Stimulated activated CD4-positive, alpha-beta T cell treated with anti-CD3 and anti-CD28 coated beads, TNF-alpha, amount 100 ng/mL, for 24 hours (primary cell): ENCODE measurements at places on chromosomes 2 and 18.

- no peak for DNase-seq
Measured at GRCh38 chr18:36382854-36383253, 85.3 kb downstream of the FHOD3 start.

DNA sequence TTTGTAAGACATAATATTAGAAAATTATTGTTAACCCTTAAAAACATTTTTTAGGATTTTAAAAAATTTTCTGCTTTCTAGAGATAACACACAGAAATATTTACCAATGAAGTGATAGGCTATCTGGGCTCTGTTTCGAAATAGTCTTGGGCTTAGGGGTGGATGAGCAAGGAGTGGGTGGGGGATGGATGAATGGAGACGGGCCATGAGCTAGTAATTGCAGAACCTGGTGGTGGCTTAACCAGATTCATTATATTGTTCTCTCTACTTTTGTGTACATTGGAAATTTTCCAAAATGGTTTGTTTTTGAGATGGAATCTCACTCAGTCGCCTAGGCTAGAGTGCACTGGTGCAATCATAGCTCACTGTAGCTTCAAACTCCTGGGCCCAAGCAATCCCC lies 89.6 kb downstream of the TCF7L1 start:
- DNase-seq = no peak

- no peak for DNase-seq
Measured at GRCh38 chr2:467543-467891, 179.6 kb upstream of the ALKAL2 start.

GRCh38 chr2:10783421-10783820 lies 29.2 kb downstream of the PDIA6 start:
- no peak for DNase-seq

DNA sequence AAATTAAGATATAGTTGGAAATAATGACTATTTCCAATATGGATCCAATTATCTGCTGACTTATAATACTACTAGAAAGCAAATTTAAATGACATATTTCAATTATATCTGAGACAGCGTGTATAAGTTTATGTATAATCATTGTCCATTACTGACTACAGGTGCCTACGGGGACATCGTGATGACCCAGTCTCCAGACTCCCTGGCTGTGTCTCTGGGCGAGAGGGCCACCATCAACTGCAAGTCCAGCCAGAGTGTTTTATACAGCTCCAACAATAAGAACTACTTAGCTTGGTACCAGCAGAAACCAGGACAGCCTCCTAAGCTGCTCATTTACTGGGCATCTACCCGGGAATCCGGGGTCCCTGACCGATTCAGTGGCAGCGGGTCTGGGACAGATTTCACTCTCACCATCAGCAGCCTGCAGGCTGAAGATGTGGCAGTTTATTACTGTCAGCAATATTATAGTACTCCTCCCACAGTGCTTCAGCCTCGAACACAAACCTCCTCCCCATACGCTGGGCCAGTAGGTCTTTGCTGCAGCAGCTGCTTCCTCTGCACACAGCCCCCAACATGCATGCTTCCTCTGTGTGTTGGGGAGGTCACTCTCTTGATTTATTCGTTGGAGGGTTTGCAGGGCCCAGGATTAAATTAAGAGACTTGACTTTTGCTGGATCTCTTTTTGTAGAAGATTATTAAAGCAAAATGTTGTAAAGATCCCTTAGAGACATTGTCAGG lies 194.4 kb downstream of the RPIA start:
- DNase-seq = no peak

DNA sequence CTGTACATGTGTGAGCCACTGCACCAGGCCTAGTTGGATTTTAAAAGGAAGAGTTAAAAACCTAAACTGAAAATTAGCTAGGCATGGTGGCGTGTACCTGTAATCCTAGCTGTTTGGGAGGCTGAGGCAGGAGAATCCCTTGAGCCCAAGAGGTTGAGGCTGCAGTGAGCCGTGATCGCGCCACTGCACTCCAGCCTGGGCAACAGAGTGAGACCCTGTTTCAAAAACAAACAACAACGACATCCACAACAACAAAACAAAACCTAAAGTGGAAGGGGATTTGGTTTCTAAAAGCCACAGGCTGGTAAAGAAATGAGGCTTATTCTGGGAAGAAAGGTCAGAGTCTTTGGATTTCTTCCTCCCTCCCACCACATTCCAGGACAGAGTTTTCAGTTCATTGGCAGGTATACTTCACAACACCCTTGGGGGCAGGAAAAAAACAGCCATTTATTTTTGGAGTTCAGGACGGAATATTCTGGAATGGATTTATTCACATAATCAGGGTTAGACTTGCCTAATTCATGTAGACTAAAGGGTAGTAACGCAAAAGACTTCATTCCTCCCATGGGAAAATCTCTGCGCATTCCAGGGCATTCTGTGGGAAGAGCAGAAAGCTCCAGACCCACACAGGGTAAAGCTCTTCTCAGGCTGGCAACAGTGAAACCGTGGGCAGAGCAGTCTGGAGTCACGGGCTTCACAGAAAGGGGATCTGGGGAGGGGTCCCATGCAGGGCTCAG lies 34.9 kb downstream of the TEX44 start:
- no peak for DNase-seq

DNA sequence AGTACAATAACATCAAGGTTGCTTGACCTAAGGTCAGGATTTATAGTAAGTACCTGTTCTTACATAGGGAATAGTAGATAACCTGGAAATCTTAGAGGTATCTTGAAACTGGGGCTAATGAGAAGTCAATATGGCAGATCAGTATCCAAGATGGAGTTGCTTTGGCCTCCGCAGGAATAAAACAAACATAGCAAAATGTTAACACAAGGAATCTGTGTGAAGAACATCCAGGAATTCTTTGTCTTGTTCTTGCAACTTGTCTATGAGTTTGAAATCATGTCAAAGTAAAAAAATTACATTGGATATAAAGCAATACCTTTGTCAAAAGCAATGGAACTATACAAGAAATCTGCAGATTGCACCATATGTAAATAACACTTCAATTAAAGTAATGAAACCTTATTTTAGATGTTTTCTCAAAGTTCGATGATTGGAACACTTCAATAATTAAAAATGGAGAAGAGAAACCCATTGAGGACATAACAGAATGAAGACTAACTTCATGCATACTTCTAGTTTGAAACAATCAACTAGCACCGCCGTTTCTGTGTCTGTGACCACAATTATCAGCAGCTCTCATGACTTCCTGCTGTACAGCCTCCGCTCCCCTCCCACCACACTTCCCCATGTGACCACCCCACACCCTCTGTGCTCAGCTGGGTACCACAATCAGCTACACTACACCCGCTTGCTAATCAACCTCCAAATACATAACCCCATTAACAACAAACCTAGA lies 27.6 kb downstream of the C2orf76 start:
- DNase-seq = peak; percentile 6

- no peak for DNase-seq
Measured at GRCh38 chr18:45004546-45005080, 323.9 kb downstream of the SETBP1 start.

DNA sequence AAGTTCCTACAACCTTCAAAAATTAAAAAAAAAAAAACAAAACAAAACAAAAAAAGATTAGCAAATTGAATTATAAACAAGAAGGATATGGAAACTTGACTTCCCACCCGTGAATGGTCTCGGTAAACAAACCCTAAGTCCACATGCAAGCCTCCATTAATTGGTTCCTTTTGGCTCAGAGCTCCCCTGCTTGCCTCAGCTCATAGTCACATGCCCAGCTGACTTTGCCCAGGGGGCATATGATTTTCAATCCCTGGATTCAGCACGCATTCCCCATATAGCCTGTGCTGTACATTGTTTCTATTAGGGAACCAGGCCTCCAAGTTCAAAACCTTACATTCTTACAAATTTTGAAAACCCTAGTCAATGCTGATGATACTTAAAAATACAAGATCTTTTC lies 95.0 kb downstream of the PID1 start:
- DNase-seq = no peak

DNA sequence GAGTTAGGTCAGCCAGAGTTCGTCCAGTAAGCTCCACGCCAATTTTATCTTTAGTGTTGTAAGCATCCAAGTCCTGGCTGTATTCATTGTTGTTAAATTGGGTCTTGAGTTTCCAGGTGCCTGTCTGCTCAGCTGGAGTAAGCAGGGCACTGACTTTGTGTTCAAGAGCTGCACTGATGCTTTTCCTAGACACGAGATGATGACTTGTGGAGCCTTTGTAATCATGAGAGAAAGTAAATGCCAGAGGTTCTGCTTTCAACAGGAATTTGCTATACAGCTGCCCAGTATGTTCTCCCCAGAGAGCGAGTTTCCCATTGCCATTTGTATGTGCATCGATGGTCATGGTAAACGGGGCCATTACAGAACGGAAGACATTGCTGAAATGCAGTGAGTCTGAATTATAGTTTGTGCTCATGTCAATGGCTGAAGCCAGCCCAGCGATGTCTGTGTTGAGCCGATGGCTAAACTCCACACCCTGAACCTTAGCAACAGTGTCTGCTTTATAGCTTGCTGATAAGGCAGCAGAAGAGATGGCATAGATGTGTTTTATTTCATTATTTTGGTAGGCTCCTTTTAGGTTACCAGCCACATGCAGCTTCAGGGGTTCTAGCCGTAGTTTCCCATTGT lies 32.9 kb downstream of the APOB start:
- no peak for DNase-seq

GRCh38 chr18:72826736-72827135 lies 41.1 kb downstream of the NETO1 start:
- no peak for DNase-seq

- DNase-seq = no peak
Measured at GRCh38 chr2:189363559-189363958, 77.7 kb upstream of the WDR75 start.
